NCI-H1092 treated with DMSO at 0.1 percent for 48 hours (cell line): ENCODE measurements at places on chromosomes 6 and 20.

DNA sequence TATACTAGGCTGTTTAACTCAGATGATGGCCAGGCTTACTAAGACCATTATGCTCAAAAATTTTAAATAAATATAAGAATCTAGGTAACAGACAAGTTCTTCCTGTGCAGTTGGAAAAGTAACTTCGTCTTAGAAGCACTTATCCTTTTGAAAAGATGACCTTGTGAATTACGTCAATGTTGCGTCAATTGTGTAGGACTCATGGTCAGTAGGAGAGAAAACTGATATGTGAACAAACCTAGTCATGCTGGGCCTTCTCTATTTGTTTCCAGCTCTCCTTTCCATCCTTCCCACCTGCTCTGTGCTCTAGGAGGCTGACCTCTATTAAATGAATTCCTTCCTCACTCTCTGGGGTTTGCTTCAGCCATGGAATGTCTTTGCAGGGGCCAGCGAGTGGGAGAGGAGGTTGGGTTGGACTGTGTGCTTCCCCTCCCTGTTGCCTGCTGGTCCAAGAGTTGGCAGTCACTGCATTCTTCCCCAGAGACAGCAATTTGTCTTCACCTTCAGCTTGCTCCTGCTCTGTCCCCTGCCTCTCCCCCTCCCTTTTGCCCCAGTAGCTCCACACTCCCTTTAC, 128.0 kb upstream of the TNFAIP3 start:
- DNase-seq = no peak

GRCh38 chr6:43297644-43298564, at the start of gene SLC22A7:
TSS of gene SLC22A7 (plus strand) at chr6:43298260. CDS start at chr6:43298359, 99 bp downstream.
- no peak for DNase-seq

DNA sequence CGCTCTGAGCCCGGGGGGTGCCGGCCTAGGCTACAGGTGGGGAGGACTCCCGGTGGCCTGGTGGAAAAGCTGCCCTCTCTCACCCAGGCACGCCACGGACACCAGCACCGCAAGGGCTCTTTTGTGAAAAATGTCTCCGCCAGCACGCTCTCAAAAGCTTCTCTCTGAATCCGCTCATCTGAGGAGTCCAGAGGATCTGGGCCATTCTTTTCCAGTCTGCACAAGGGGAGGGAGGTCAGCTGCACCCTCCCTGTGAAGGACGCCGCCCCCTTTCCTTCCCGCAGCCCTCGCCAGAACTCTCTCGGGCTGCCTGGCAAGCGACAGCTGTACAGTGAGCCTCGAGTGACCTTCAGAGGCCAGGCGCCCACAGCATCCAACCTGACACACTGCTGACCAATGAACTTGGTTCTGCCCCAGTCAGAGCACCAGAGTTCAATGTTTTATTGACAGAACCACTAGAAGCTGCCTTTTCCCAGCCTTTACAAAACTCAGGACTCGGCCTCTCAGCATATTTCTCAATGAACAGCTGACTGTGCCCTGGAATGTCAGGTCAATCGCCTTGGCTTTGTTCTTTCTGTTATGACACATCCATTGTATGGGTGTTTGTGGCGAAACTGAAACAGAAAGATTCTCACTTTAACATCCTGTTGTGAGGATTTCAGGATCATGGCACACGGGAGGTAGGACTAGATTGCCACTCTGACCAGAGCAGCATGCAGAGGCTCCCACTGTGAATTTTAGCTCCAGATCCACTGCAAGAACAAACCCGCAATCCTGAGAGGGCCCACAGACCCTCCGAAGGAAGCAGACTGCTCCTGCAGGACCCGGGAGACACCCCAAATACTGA, 26.7 kb downstream of the SERPINB9 start:
- peak; percentile 1 for DNase-seq

DNA sequence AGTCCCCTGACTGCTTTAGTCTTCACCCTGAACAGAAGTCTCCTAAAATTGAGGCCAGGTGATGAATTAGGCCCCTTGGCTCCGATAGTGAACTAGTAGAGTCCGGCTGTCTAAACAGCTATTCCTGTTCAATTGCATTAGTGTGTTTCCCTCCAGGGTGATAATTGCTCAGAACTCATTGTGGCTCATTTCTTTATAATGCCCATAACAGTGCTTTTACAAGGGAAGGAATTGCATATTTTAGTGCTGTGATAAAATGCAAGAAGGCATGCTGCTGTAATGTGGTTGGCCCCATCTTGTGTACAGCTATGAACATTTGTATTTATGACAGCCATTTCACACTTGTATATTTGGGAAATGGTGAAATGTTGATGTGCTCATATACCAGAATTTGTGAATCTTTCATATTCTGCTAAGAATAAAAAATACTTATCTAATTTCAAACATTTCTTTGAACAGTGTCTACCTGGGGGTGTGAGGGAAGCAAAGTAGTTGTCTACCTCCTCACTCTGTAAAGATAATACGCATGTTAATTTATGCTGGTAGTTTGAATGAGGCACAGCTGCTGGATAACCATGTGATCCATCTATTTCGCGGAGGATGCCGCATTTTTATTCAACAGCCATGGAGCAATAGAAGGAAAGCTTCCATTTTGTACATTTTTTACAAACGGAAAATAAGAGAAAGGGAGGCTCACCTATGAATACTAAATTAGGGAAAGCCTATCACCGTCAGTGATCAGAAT, 451.4 kb downstream of the NKAIN2 start:
- peak; percentile 3 for DNase-seq

GRCh38 chr20:31476643-31477215, 1.6 kb downstream of the REM1 start:
- no peak for DNase-seq

GRCh38 chr6:122753688-122754056, 25.8 kb upstream of the FABP7 start:
- DNase-seq = no peak

DNA sequence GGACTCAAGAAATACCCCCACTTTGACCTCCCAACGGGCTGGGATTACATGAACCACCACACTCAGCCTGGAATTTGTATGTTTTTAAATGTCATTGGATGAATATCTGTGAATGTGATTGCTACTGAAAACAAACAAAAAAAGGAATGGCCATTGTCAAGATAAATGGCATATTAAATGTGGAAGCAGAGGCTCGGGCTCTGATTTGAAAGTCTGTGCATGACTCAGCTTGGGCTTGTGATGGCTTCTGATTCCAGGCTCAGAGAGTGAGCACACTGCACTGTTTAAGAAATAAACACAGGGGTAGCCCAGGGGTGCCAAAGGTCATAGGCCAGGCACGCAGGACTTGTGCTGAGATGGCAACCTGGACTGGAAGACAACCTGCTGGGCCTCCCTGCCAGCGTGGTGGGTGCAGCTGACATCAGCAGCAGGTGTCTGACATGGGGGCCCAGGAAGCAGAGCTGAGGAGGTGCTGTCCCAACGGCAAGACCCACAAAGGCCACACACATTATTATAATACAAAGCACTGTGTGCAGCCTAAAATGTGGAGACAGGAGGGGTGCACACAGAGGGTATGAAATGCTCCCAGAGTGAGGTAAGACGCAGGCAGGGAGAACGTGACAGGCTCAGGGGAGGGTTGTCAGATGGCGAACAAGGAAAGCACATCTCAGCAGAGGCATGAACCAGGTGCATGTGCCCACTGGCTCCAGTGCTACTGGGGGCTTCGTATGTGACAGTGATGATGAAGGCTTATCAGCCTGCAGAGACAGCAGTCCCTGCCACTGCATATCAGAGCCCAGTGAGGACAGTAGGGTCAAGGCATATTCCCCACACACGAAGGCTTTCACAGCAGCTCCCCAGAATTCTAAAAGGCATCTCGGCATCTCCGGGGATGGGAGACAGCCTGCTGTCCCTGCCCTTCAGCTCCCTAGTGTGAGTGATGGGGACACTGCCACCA, 169.4 kb downstream of the SYNDIG1 start:
- DNase-seq = no peak

DNA sequence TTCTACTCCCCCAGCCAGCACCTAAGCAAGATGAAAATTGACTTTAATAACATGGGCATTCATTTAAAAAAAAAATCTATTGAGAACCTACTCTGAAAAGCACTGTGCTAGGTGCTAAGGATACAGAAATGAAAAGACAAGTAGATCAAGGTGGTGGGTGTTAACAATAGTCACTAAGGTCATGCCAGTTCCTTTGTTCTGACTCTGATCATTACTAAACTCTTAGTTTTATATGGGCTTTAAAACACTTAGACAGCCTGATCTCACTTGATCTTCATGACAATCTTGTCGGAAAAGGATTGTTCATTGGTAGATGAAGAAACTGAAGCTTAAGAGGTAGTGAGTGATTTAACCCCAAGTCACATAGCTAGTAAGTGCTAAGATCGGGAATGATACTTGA, 285.7 kb upstream of the PRDM1 start:
- DNase-seq = no peak

- no peak for DNase-seq
Measured at GRCh38 chr6:54059683-54060082, 51.6 kb upstream of the MLIP start.

DNA sequence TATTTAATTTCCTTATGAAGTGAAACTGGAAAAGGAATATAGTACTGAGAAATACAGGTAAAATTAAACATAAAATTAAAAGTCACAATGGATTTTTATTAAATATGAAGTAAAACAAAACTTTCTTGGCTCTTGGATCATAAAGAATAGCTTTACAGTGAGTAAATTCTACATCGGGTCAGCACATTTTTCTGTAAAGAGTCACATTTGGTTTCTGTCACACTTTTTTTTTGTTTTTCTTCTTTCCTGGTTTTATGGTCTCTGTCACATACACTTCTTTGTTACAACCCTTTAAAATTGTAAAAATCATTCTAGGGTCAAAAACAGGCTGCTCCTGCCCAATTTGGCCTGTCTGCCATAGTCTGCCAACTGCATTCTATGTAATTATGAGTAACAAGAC, 254.4 kb upstream of the POU3F2 start:
- no peak for DNase-seq

DNA sequence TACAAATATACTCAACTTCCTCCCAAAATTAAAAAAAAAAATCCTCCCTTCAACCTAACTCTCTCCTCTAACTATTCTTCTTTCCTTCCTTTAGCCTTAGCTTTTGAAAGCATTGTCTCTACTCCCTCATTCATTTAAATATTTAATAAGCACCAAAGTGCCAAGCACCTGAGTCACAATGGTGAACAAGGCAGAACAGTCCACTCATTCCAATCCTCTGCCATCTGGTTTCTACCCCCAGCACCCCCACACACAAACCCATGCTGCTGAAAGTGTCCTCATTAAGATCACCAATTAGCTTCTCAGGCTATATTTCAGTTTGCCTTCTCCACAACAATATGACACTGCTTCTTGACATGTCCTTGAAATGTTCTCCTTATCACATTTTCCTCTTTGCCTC, 76.3 kb downstream of the DTNBP1 start:
- no peak for DNase-seq

- DNase-seq = no peak
Measured at GRCh38 chr20:61900011-61900944, 165.4 kb downstream of the TAF4 start.

DNA sequence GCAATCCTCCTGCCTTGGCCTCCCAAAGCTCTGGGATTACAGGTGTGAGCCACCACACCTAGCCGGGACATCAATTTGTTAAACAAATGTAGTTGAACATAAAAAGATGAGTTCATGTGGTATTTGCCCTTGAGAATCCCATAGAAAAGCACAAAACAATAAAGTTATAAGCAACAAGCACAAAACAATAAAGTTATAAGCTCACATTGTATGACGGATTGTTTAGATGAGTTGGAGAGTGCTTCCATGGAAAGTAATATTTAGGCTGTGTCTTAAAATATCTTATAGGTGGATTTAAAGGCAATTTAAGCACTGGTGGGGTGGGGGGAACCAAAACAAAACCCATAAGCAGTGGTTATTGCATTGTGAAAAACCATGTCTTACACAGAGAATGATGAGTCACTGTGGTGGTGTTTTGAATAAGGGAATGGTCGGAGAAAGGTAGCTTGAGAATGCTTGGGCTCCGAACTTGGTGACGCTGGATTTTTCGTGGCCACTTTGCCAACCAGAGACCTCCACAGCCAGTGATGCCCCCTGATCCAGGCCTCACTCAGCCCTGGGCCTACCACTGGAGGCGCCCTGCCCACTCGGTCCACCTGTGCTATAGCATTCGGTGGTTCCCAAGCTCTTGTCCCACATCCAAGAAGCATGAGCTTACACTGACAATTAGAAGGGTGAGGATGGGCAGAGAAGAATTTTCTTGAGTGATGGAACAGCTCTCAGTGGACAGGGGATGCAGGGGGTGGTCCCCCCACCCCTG, 256.0 kb downstream of the CDKAL1 start:
- no peak for DNase-seq

DNA sequence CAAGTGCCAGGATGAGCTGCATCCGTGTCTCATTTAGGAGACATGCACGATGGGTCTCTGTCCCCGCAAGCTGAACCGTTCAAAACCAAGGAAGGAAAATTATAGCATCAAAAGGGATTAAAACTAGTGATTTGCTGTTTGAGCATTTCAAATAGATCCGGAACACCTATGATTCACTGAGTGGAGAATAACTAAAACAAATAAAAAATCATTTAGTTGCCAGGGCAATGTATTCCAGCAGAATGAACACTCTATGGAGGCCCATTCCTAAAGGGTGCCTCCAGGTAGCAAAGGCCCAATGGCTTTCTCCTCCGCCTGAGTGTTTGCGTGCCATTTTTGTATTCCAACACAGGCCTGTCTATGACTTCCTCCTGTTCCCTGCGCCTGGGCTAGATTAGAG, 354.8 kb downstream of the ZFAND3 start:
- DNase-seq = no peak

DNA sequence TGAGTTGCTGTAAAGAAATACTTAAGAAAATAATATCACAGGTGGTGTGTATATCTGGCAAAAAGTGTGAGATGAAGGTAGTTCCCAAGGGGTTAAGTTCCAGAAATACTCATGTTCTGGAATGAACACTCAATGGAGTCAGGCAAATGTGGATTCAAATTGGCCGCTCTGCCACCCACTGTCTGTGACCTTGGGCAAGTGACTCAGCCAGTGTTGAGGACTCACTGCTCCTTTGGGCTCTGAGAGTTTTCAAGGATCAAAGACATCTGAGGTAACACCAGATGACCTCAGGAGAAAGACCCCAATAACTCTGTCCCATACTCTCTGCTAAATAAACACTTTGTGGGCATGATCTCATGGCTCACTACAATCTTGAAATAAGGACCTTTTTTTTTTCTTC, 59.2 kb upstream of the EYA2 start:
- DNase-seq = no peak

- no peak for DNase-seq
Measured at GRCh38 chr6:142642651-142643050, 302.3 kb downstream of the HIVEP2 start.

DNA sequence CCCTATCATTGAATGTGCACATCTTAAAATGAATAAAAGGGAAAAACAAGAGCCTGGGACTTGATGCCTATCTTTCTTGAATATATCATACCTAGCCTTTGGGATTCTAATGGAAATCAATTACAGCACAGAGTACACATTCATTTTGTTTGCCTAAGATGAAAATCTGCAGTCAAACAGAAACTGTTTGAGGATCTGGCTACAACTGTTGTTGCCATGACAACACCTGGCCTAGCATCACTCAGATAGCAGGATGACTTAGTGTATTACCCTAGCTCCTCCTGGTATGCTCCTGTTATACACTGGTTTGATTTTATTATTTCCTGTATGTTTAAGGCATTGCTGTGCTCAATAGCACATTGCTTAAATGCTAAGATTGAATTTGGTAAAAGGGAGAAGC, 71.5 kb upstream of the LAMP5 start:
- DNase-seq = peak; percentile 1
